ENCODE measurements at places on chromosomes 7 and 10. TPM values are rescaled to one million over a fixed set of nuclear protein-coding genes. Genes with fewer than 3 reads are reported as not detected.

DNA sequence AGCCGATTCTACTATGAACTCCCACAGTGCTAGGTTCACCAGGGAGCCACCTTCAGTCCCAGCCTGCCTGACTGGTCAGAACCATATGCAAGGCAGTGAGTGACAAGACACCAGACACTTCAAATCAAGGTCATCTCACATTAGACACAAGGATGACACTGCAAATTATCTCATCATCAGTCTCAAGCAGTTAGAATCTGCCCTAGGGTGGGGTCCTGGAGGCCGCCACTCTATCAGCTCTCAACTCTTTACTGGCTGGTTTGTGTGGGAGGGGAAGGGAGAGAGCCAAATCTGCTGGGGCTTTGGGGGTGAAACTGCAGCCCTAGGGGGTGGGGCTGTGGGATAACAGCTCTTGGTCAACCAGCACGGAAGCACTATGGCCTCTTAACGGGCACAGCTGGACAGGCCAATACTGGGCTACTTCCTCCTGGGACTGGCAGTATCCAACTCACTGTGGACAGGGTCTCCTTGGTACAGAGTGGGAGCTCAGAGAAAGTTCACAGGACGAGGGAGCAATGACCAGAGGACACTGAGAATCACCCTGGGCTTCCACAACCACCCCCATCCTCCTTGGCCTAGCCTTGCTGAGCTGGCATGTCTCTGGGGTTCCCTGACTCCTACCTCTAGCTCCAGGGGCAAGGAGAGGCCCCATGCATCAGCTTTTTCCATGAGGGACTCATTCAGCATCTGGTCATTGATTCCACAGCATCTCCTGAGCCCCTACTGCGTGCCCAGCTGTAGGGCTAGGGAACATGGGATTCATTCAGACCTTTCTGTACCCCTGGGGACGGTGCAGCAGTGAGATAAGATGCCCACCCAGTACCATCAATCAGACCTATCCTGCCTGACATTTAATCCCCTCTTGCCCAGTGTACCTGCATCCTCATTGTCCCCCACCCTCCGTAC, 5.4 kb downstream of the GPRIN2 start:
- DNase-seq = no peak

- no peak for DNase-seq
These were observed 35.4 kb upstream of the INHBA start for GRCh38 chr7:41738336-41738735.

SLC26A3 gene
- not detected for total RNA-seq

UCN3 gene
- not detected for total RNA-seq

IRF5 gene
- 0.90 TPM for total RNA-seq

- DNase-seq = no peak
These were observed 9.2 kb upstream of the EPHA1 start for GRCh38 chr7:143417734-143418383.

All from mesothelial cell of epicardium (in vitro differentiated cells).